Uterine smooth muscle cell (primary cell): ENCODE measurements at places on chromosomes 13 and 19. TPM values are rescaled to one million over a fixed set of nuclear protein-coding genes. Genes with fewer than 3 reads are reported as not detected.

The IGLON5 gene
- not detected in 2 replicates for total RNA-seq

The SGCG gene
- 0.22 and 0.75 TPM in 2 replicates for total RNA-seq

The ZNF175 gene
- 6.9 and 7.6 TPM in 2 replicates for total RNA-seq

The MEIS3 gene
- 67.5 and 99.3 TPM in 2 replicates for total RNA-seq

The FUT3 gene
- not detected in 2 replicates for total RNA-seq

The RASAL3 gene
- total RNA-seq = 0.12 TPM in 1 of 2 replicates, not detected in the other

The APOE gene
- total RNA-seq = 1.4 and 9.6 TPM in 2 replicates

The ZNF471 gene
- total RNA-seq = 2.3 and 4.4 TPM in 2 replicates

The MCEMP1 gene
- not detected in 2 replicates for total RNA-seq

The FCAR gene
- total RNA-seq = not detected in 2 replicates

The CDC42EP5 gene
- 3.8 and 15.2 TPM in 2 replicates for total RNA-seq

The STOML3 gene
- total RNA-seq = not detected in 2 replicates

The KRTDAP gene
- total RNA-seq = not detected in 2 replicates

The KIR3DL2 gene
- not detected in 2 replicates for total RNA-seq

The WASF3 gene
- 7.6 and 10.2 TPM in 2 replicates for total RNA-seq

The IGFL2 gene
- total RNA-seq = not detected in 2 replicates

The MAB21L1 gene
- under 0.01 and 0.12 TPM in 2 replicates for total RNA-seq

The CALR3 gene
- 0.22 TPM in 1 of 2 replicates, not detected in the other for total RNA-seq

The POU4F1 gene
- not detected in 2 replicates for total RNA-seq

The SCAMP4 gene
- total RNA-seq = 36.7 and 39.5 TPM in 2 replicates

The PRX gene
- total RNA-seq = 1.4 and 3.9 TPM in 2 replicates

The SERPINE3 gene
- under 0.01 TPM in 2 replicates for total RNA-seq

The IFT88 gene
- 18.9 and 25.0 TPM in 2 replicates for total RNA-seq

The CLEC4G gene
- not detected in 2 replicates for total RNA-seq

The C1QTNF9 gene
- under 0.01 TPM in 1 of 2 replicates, not detected in the other for total RNA-seq
